Stimulated activated CD8-positive, alpha-beta memory T cell treated with anti-CD3 and anti-CD28 coated beads, Interleukin-15, amount 100 ng/mL, for 4 hours (primary cell): ENCODE measurements at places on chromosomes 4 and X.

DNA sequence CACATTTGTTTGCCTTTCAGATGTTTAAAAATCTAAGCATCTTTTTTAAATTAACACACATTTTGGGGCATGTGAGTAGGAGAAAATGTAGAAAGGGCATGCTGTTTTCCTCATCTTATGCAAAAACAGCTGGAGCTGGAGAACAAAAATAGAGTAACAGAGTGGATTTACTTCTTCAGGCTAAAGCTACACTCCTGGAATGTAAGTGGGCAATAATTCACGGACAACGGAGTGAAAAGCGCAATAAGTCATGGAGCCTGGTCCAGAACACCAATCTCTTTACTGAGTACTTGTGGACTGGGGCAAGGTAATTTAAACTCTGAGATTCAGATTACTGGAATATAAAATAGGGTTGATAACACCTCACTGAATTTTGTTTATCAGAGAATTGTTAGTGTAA lies 1018.8 kb upstream of the HS3ST1 start:
- DNase-seq, result no peak

DNA sequence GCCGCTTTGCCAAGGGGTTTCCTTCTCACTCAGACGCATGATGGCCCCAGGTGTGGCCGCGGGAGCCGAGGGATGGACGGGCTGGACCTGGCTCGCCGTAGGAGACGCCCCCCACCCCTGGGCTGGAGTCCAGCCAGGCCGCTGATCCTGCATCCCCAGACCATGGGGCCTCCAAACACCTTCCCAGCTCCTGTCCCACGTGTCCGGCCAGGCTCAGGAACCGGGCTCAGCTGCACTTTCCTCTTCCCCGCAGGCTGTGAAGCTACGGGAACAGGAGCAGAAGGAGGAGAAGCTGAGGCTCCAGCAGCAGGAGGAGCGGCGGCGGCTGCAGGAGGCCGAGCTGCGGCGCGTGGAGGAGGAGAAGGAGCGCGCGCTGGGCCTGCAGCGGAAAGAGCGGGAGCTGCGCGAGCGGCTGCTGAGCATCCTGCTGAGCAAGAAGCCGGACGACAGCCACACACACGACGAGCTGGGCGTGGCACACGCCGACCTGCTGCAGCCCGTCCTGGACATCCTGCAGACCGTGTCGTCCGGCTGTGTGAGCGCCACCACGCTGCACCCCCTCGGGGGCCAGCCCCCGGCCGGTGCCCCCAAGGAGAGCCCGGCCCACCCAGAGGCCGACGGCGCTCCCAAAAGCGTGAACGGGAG lies 9.1 kb downstream of the AKAP17A start:
- no peak for DNase-seq

GRCh38 chr4:2179717-2180116 lies 62.2 kb downstream of the HAUS3 start:
- DNase-seq, result no peak

- DNase-seq, result no peak
These were observed 11.4 kb upstream of the MAP9 start for GRCh38 chr4:155388162-155388561.

DNA sequence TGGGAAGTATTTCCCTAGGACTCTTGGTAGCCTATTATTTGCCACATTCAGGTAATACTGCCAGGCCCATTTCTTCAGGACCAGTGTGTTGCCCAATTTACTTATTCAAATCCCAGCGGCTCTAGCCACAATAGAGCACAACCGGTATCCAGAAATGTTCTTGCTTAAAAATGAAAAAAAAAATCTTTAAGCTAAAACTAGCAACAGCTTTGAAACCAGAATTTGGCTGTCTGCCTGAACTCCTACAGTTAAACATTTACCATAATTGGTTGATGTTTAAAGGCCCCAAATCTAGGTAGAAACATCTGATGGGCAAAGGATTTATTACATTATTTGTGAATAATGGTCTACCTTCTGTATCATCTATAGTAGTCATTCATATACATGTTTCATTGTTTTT lies 930 bp upstream of the SLITRK4 start:
- DNase-seq, result no peak

DNA sequence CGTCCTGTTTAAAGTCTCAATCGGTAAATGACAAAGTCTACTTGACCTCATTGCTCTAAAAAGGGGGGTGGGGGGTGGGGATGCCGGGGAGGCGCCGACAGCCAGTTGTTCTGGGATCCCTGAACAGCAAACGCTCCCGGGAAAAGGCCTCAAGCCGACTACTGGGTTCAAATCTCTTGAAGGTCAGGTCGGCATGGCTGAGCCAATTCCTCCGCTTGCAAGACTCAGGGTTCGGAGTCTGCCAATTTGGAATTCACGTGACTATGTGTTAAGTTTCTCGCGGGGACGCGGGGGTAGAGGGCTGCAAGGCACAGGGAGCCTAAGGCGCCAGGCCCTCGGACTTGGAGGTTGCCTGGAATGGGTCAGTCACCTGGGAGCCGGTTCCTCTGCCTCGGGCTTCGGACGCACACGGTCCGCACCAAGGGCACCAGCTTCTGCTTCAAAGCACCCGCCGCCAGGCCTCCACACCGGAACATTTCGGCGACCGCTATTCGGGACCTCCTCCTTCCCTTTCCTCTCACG lies 399 bp downstream of the AIFM1 start:
- DNase-seq, result no peak

- DNase-seq, result no peak
These were observed 20.4 kb downstream of the ADGRL3 start for GRCh38 chr4:61220556-61220955.

GRCh38 chrX:355329-356050 lies 31.2 kb downstream of the PPP2R3B start:
- DNase-seq, result no peak

GRCh38 chr4:101348995-101349800 lies 1.9 kb upstream of the PPP3CA start:
- DNase-seq, result no peak

GRCh38 chr4:24637173-24637572 lies 52.8 kb upstream of the DHX15 start:
- no peak for DNase-seq

- no peak for DNase-seq
These were observed 69.6 kb downstream of the HUWE1 start for GRCh38 chrX:53616946-53617345.

DNA sequence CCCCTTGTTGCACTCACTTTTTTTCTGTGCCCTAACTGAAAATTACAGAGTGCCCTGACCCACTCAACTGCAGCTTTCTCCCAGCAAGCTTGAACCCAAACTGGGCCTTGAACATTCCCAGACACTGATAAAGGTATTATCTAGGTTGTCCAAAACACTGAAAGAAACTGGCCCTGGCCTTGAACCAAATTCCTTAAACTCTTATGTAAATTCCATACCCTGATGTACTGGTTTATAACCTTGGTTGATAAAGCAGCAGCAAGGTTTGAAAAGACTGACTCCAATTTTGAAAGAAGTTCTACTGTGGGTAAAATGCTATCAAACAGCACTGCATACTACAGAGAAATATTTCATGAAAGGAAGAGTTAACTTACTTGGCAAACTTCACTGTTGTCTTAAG lies 125.6 kb downstream of the PHF8 start:
- DNase-seq, result no peak

DNA sequence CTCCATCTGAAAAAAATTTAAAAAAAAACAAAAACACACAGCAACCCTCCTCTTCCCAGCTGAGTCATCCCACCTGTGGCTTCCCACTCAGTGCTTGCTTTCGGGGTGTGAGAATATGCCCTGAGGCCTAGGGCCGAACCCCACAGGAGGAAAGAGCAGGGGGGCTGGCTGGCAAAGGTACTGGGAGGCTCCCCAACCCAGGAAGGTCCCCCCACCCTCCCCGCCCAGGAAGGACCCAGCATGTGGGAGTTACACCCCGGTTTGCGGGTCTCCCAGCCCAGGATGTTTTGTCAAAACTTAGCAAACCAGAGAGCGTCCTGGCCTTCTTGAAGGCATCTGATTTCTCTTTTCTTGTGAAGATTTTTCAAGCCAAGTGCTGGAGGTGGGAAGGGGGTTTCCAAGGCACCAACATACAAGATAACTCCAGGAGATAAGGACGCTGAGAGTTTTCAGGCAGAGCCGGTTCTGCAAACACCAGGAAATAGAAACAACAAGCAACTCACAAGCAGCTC lies 25.7 kb upstream of the CSF2RA start:
- DNase-seq, result no peak

DNA sequence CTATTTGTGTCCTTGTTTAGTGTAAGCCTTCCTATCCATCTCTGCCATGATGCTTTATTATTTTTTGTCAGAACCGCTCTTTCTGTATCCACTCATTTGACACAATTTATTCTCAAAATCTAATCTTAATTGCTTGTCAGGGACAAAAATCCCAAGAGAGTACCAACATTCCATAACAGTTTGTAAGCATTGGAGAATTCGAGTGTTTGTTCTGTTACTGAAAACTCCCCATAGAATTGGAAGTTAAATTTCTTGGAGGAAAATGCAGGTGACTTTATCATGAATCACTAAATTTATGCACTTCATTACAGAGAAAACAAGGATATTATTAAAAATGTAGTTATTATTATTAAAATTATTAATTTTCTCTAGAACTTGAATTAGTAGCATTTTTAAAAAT lies 1986.1 kb downstream of the ARAP2 start:
- DNase-seq, result no peak

- DNase-seq, result no peak
These were observed 28.1 kb downstream of the DDIT4L start for GRCh38 chr4:100162027-100162685.

- DNase-seq, result no peak
These were observed 383 bp upstream of the TBC1D19 start for GRCh38 chr4:26583538-26583864.

DNA sequence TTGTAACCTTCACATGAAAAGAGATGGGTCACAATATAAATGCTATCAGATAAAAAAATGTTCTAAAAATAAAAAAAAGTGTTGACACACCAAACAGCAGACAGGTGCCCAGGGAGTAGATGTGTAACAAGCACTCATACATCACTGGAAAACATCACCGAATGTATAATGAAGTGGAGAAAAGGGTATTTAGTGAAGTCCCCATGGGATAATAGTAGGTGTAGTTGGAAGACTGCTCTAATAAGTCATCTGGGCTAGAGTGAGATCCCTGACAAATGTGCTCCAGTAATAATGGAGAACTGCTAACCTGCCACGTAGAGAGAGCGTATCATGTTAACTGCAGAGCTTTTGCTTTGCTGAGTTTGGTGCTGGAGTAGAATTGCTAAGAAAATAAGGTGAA lies 152.0 kb downstream of the GRIA2 start:
- no peak for DNase-seq

- DNase-seq, result no peak
These were observed 72.2 kb upstream of the PPP3CA start for GRCh38 chr4:101419336-101420135.

GRCh38 chr4:25069014-25069413 lies 38.3 kb upstream of the LGI2 start:
- DNase-seq, result no peak
